ENCODE measurements at places on chromosomes 12 and 14.

GRCh38 chr12:6161124-6161882, 36.8 kb upstream of the VWF start:
- no peak for DNase-seq

DNA sequence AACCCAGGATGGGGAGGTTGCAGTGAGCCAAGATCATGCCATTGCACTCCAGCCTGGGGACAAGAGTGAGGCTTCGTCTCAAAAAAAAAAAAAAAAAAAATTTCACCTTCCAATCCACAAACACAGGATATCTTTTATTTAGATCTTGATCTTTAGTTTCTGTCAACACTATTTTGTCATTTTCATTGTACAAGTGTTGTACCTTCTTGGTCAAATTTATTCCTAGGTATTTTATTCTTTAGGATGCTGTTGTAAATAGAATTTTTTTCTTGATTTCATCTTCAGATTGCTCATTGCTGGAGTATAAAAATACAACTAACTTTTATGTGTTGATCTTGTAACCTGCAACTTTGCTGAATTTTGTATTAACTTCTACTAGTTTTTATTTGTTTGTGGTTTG, 60.8 kb downstream of the ARHGAP5 start:
- no peak for DNase-seq

GRCh38 chr14:104656014-104656714, 33.3 kb upstream of the INF2 start:
- DNase-seq = no peak

DNA sequence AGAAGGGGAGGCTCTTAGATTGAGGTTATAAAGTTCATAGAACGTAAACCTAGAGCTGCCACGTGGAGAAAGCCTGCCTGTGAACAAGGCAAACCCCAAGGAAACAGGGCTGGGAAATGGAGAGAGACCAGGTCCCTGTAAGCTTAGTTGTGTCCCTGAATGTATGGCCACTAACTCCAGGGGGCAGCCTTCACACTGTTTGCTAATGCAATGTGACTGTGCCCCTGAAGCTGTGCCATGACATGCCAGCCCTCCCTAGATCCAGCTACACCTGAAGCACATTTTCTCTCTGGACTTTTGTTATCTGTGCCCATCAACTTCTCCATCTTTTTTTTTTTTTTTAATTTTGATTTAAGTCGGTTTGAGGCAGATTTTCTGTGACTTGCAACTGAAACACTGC, 60.6 kb upstream of the TMCC3 start:
- DNase-seq = no peak

GRCh38 chr12:120886199-120887018, 17.7 kb downstream of the SPPL3 start:
- no peak for DNase-seq

DNA sequence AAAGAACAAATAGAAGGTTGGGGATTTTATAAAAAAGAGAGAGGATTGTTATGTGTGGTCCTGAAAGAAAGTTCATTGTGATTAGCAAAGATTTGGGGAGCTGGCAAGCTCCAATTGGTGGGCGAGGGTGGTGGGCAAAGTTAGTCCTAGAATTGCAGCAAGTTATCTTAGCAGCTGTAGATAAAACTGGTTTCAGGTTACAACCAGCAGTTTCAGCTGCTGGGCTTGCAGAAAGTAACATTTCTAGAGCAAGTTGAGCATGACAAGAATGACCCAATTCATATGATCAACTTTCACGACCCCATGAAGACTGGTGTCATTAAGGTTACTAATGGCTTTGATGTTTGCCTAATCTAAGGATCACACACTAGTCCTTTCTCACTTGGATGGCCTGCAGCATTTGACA, 177.9 kb upstream of the NUDT4 start:
- DNase-seq = no peak

DNA sequence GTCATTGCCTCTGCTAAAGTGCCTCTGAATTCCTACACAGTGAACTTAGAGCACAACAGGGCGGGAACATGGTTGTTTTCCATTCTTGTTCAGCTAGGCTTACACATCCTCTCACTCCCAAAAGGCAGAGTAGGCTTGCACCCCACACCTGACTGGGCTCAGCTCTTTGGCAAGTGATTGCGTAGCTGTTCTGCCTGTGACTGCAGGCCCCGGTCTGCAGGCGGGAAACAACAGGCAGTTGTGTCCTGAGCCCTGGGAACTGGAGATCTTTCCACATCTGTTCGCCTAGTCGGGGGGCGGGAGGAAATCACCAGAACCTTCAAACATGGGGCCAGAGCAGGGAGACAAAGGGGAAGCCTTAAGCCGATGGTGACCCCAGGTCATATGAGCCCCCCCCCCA, 274.7 kb downstream of the ZFP36L1 start:
- no peak for DNase-seq

DNA sequence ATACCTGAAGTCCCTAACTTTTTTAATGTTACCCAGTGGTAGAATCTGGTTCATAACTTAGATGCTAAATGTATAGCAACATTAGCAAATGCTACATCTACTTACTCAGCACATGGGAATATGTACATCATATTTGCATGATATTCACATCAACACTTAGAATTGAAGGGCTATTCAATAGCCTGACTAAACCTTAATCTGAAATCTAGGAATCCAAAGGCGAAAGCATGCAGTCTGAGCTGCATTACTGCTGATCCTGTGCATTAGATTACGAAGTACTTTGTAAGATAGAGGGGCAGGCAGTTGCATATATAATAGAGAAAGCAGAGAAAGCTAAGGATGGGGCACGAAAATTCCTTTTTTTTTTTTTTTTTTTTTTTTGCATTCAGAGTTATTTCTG, 40.4 kb downstream of the SLC38A4 start:
- DNase-seq = no peak

GRCh38 chr12:22088886-22089285, 42.9 kb downstream of the CMAS start:
- no peak for DNase-seq

DNA sequence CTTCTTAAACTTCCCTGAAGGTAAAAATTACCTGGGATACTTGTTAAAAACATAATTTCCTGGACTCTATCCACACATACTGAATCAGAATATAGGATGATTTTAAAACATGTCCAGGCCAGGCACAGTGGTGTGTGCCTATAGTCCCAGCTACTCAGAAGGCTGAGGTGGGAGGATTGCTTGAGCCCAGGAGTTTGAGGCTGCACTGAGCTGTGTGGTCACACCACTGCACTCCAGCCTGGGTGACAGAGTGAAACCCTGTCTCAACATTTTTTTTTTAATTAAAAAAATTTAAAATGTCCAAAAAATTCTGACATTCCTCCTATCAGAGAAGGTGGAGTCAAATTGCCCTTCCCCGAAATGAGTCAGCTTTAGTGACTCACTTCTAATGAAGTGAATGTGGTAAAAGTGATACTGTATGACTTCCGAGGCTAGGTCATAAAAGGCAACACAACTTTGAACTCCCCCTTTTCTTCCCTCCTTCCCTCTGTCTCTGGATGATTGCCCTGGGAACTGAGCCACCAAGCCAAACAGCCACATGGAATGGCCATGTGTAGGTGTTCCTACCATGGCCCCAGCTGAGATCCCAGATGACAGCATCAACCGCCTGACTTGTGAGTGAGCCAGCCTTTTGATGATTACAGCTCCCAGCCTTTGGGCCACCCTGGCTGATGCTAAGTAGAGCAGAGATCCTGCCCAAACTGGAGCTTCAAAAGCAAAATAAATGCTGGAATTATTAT, 36.3 kb downstream of the LIMA1 start:
- DNase-seq = peak; percentile 94

DNA sequence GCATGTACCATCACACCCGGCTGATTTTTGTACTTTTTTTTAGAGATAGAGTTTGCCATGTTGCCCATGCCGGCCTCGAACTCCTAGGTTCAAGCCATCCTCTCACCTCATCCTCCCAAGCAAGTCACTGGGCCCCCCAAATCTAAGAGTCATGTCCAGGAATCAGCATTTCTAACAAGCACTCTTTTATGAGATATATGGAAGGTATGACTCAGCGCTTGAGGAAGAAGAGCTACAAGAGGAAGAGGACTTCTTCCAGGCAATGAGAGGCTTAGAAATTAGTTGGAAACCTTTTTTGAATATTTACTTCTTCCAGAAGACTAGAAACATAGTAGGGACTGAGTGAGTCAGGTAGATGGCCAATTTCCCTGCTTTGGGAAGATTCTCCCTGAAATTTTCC, 114.5 kb downstream of the HMGA2 start:
- no peak for DNase-seq

DNA sequence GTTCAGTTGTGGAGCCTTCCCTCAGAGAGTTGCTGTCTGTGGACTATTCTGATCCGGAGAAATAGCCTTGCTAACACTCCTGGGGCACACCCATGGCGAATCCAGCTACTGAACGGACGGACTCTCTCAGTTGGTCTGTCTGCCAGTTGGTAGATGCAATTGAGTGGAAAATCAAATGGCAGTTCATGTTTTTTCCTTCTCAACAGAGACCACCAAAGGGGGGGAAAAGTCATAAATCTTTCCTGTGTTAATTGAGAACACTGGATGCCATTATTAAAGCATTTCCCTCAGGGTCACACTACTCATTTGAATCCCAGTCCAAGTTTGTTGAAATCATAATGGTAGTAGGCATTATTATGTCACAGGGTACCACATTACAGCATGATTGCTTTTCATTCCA, 354.3 kb upstream of the FAR2 start:
- DNase-seq = no peak

GRCh38 chr12:40634517-40635131, 57.6 kb upstream of the CNTN1 start:
- no peak for DNase-seq

DNA sequence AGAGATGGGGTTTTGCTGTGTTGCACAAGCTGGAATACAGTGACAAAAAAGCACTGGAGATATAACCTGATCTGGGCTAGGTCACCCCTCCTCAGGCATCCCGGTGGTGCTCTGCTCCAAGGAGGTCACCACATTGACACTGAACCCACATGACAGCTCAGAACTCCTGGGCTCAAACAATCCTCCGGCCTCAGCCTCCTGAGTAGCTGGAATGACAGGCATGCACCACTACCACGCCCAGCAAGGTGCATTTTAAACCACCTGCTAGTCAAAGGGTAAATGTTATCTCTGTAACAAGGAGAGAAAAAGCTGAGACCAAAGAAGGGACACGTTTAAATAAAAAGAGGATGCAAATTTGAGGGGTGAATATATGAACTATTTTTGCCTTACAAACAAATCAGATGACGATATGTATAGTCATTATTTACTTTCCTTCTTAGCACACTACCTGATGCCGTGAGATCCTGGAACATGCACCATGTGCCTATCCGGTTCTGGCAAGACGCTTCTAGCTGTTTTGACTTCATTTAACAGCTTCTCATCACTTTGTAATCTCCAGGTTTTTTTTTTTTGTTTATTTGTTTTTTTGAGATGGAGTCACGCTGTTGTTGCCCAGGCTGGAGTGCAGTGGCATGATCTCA, 135.1 kb downstream of the PPM1H start:
- no peak for DNase-seq

DNA sequence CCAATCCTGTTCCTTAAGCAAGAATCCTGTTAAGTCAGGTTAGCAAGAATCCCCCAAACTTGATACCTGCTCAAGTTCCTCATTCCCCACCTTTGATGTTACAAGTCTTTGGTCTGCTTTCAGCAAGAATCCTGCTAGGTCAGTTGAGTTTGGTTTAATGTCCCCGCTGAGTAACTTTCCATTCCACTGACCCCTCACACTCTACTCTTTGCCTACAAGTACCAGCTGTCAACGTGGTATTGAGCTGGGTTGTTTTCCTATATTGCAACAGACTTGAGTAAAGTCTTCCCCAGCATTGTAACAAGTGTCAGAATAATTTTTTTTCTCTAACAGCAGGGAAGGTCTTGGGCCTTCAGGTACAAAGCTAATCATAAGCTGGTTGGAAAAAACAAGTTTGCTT, 6.3 kb downstream of the PPM1H start:
- DNase-seq = no peak

DNA sequence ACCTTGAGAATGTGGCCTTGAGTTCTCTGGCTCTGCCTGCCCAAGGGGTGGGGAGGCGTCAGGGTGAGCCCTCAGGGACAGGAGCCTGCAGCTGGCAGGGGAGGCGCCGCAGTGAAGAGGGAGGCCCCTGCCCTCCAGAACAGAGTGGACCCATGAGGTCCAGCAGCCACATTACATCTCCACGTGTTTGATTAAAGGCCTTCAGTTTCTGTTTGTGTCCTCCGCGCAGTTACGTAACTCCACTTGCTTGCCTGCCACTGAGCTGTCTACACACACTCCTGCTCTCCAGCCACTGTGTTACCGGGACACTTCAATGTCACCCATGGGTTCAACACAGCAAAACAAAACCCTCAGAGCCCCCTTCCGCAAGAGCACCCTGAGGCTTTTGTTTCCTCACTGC, 70.4 kb downstream of the CHGA start:
- DNase-seq = no peak

- DNase-seq = peak; percentile 57
These were observed 494.3 kb upstream of the ATXN7L3B start for GRCh38 chr12:74043343-74043742.

GRCh38 chr12:67512061-67512460, 136.5 kb upstream of the DYRK2 start:
- DNase-seq = no peak

DNA sequence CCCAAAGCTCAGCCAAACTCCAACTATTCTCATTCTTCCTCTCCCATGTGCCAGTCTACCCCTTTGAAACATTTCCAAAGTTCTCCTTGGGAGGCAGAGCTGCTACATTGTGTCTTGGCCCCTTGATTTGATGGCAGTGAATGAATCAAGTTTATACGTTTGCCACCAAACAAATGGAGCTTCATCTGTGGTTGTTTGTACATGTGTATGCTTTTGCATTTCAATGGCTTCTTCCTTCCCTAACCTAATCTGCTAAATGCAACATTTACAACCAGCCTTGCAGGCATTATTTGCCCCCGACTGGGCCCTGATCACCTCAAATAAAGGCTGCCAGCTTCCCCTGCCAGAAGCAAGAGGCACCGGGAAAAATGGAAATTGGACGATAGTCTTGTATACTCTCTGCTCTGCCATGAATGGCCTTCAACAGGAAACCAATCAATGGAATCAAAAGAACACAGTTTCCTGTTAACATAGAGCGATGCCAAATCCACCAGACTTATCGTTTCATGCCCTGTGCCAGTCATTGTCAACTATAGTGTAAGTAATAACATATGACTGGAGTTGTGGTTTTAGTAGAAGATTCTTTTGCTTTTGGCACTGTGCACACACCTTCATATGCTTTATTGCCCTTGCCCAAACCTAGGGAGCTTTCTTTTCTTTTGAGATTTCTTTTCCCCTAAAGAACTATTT, 97.8 kb downstream of the TMEM30B start:
- no peak for DNase-seq

DNA sequence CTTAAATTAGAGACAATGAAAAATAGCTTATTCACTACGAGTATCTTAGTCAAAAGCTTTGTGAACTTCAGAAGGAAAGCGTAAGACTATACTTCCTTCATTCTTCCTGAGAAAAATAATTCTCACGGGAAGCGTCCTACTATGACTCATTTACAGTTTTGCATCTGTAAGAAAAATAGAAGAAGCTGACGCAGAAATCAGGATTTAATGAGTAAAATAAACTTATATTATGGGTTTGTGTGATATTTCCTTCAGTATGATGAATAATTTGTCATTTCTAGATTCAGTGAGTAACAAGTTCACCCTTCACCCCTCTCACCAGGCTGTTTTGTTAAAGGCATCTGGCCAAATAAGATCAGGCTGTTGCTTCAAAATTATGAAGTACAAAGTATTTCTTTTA, 17.8 kb upstream of the PDE3A start:
- DNase-seq = peak; percentile 53
